DMS79 treated with DMSO at 0.1 percent for 48 hours (cell line): ENCODE measurements at places on chromosomes 4 and X.

DNA sequence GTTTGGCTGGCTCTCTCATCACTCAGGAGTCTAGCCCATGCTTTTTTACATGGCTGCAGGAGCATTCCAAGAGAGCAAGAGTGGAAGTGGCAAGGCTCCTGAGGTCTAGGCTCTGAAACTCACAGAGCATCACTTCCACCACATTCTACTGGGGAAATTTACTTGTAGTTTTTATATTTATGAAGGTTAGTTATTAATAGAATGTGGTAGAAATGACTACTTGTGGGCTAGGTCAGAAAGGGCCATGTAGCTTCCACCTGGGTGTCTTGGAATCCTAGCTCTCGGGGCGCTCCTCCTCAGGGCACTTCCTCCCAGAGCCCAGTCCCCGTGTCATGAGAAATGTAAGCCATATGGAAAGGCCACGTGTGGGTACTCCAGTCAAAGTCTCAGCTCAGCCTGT, 127.0 kb upstream of the CASK start:
- no peak for DNase-seq

DNA sequence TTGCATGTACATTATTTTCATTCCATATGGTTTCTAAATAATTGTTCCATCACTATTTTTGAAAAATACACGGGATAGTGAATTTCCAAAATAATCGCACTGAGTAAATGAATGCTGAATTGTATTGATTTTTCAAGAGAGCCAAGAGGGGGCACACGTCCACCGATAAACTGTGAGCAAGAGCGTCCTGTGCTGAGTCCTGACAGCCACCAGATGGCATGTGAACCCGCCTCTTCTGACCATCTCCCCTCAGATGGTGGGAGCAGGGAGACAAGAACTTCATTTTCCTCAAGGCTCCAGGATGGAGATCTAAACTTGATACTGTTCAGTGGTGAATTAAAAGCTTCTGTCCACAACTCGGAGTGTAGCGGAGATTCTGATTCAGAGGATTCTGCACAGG, 30.6 kb upstream of the IL9R start:
- DNase-seq = no peak

- no peak for DNase-seq
These were observed 183.3 kb upstream of the INTU start for GRCh38 chr4:127449449-127449848.

DNA sequence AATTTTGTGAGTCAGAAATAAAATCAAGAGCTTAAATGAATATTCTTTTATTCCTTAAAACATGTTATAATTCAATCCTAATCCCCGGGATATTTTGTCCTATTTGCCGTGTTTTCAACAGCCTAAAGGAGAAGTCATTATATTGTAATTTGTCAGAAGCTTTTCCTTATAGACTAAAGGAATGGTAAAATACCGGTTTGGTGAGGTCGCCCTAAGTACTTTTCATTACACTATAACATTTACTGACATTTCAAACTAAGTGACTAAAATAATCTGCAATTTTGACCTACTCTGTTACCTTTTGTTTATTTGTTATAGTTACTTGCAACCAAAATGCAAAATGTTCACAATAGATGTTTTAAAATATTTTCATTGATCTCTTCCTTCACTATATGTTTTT, 8.8 kb downstream of the DCLK2 start:
- no peak for DNase-seq

- no peak for DNase-seq
These were observed 8.0 kb downstream of the CETN2 start for GRCh38 chrX:152822383-152823086.

DNA sequence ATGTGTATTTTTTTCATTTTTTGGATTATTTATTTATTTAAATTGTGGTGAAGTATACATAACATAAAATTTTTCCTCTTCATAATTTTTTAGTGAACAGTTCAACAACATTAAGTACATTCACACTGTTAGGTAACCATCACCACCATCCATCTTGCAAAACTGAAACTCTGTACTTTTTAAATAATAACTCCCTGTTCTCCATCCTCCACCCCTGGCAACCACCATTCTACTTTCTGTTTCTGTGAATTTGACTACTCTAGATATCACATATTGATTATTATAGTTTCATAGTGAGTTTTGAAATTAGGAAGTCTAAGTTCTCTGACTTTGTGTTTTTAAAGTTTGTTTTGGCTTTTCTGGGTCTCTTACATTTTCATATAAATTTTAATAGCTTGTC, 89.3 kb upstream of the STX18 start:
- no peak for DNase-seq

DNA sequence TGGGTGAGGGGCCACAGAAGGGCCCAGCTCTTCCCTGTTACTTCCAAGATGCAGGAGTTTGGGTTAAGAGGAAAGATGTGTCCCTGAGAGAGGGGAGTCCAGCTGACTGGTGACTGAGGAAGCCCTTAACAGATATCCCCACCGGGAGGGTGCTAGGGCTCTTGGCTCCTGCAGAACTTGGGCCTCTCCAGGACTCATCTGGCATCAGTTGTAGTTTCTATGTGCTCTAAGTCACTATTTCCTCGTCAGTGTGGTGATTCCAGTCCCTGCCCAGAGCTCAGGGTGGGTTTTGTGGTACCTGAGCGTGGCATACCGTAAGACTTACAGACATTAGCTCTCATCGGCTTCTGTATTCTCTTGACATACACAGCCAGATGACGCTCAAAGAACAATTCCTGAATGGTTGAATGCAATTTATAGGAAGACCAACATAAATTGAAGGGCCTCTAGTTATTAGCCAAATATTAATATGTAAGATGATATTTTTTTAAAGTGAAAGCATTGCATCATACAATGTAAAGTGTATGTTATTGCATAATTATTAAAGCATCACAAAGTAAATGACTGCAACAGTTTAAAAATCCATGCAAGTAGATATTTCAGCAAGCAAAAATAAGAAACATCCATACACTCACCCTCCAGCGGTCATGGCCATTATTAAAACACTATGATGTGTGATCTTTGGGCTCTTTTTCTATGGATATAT, 195.5 kb downstream of the PTTG2 start:
- no peak for DNase-seq

DNA sequence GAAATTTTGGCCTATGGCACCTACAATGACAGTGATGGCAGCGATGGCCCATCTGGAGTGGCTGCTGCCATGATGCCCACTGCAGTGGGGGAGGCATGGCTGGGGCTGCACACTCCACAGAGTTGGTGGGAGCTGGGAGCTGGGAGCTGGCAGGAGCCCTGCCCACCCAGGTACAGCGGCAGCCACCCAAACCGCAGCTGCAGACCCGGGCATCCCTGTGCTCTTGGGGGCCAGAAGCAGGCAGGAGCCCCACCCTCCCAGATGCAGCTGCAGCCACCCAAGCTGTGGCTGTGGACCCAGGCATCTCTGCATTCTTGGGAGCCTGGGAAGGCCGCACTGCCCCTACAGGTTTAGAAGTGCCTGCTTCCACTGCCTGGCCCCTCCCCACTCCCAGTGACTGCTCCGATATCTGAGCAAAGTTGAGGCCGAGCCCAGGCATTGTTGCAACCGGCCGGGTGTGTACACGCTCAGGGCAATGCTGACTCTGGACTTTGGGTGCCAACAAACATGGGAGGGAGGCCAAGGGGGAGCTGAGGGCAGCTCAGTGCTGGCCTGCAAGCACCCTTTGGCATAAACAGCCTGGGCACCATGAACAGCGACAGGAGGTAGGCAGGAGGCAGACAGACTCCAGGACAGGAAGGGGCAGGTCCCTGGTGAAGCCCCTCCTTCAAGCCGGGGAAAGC, 82.8 kb downstream of the PPP4R3C start:
- DNase-seq = no peak

DNA sequence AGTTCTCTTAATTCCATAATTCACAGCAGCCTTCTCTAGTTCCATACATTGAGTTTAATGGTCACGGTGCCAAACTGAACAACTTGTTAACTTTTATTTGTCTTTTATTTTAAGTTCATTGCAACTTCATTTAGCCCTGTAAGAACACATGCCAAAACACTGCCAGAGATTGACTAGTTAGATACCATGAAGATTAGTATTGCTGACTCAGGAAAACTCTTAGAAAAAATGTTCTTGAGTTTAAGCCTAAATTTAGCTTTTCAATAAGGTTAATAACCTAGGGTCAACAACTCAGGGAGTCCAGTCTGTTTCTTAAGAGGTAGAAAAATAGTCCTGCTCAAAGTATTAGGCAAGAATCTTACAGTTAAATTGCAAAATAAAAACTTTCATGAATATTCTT, 25.7 kb downstream of the SPANXN2 start:
- DNase-seq = no peak

DNA sequence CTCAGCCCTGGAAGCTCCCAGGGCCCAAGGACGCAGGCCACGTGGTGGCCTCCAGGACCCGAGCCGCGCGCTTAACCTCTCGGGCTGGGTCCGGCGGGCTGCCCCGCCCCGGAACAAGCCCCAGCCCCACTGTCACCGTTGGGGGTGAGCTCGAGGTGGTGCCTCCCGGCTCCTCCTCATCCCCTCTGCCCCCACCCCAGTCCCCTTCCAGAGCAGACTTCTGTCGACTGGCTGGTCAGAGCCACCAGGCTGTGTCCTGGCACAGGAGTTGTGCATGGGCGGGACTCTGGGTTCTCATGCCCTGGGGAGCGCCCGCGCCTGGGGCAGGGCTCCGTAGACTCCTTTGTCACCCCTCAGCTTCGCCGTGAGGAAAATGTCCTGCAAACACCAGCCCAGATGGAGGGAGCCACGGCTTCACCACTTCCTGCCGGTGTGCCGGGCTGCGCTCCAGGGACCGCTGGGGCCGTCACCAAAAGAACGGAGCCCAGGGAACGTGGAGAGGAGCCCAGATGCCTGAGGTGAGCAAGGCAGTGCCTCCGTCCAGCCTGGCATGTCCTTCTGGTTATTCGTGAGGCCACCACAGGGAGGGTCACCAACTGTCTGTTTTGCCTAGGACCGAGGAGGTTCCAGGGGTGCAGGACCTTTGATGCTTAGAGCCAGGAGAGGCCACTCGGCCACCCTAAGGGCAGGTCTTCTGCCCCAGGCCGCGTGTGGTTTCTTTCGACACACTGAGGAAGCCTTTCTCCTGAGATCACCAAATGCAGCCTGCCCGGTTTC, 7.1 kb upstream of the RGS12 start:
- DNase-seq = no peak

- DNase-seq = no peak
These were observed 67.4 kb upstream of the CPEB2 start for GRCh38 chr4:14934704-14935390.

DNA sequence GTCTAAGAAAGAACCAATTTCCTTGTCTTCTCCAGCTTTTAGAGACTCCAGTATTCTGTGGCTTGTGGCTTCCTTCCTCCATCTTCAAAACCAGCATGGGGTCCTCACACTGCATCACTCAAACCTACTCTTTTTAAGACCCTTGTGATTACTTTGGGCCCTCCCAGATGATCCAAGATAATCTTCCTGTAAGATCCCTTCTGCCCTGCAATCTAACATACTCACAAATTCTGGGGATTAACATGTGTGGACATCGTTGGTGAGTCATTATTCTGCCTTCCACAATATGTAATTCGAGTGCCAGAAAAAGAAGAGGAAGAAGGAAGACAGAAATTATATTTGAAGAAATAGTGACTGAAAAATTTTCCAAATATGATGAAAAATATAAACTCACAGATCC, 47.9 kb downstream of the BEND4 start:
- no peak for DNase-seq

DNA sequence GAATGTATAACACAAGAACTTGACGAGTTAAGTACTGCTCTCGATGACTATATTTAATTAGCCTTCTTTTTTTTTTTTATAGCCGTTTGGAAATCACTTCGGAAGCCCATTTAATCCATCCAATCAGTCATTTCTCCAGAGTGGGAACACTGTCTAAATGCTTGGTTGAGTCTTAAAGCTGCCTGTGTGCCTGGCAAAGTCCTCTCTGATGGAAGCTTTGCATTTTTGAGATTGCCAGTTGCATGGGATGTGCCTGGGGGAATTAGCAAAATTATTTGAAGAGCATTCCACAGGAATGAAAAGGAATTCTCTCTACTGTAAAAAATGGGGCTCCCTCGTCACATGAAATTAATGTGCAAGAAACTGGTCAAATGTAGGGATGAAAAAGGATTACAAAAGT, 398.8 kb upstream of the RPS6KA3 start:
- no peak for DNase-seq

DNA sequence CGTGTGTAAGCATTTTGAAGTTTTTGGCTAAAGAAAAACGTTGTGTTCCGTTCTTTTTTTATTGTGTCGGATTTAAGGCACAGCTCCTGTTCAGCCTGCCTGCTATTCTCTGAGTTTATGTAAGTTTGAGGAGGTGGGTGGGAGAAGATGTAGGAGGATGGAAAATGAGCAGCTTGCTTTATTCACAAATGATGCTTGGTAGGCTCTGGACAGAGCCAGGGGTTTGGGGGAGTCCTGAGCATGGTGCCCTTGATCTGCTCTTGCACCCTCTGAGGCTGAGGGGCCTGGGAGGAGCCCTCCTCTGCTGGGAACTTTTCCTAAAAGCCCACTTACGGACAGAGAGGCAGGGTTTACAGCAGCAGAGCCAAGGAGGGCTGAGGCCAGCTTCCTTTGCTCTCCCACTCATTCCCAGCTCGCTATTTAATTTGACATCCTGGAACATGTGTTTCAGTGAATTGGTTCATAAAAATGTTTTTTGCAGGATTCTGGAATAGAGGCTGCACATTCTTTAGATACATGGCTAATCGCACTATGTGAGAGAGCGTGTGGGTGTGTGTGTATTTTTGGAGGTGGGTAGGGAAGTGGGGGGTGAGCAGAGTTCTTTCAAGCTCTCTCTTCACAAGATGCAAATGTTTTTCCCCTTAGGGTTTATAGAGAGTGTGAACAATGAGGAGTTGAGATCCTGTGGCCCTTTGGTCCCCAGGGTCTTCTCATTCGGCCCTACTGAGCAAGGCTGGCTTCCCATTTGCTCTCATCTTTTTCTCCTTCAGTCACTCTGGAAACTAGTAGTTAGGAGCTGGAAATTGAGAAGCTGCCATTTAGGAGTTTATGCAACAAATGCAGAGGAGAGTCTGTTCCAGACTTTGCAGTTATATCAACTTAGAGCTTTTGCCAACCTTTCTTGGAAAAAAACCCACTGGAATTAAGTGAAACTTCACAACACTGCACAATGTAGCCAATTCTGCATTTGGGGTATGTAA, 32.1 kb downstream of the TMEM131L start:
- no peak for DNase-seq

GRCh38 chr4:168710353-168710946, 213.6 kb downstream of the PALLD start:
- DNase-seq = no peak

GRCh38 chr4:4317496-4318232, 27.6 kb downstream of the ZBTB49 start:
- no peak for DNase-seq

DNA sequence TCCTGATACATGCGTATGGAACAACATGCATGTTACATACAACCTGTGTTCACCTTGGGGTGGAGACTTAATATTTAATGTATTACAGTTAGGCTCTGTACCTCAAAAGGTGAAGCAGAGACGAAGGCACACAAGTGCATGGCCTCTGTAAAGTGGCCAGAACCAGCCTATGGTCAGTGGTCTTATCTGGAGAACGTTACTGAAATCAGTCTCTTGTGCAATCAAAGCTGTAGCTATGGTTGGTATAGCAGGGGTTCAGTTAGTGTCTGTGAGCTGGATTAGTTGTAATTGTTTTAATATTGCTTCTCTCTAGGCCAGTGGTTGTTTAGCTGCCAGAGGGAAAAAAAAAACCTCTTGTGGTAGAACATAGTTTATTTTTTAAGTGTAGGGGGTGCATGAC, 2.2 kb upstream of the TMEM33 start:
- DNase-seq = no peak

GRCh38 chr4:159433337-159433736, 330.5 kb downstream of the RAPGEF2 start:
- no peak for DNase-seq

GRCh38 chr4:151797131-151797530, 36.3 kb upstream of the GATB start:
- no peak for DNase-seq
